ENCODE measurements at places on chromosomes 5 and 9. TPM values are rescaled to one million over a fixed set of nuclear protein-coding genes. Genes with fewer than 3 reads are reported as not detected.

COL23A1 gene
- 2.9 TPM for total RNA-seq

DNAJC21 gene
- 28.6 TPM for total RNA-seq

GRCh38 chr9:22240619-22241018 is 206.0 kb upstream of the DMRTA1 start:
- no peaks in the 10 kb centered on the region for H3K27me3 ChIP-seq
- H3K27ac ChIP-seq: no peak overlapping the region
- DNase-seq: no peak

DNA sequence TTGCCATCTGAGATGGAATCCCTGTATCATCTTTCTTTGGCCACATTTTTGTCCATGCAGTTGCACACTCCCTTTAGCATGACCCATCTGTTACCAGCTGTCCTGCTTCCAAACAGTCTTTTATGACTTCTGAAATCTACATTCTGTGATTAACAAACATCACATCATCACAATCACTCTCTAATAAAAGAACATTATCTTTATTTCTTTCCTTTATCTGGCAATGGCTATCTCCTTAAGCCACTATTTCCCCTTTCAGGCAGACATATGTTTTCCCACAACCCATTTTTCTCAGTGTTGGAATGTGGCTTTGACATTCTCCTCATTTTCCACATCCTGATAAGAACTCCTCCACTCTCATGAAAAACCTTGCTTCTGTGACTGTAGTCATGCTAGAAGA is 141.0 kb downstream of the ST8SIA4 start:
- H3K36me3 ChIP-seq: no peaks in the 10 kb centered on the region
- no peak for DNase-seq
- H3K4me3 ChIP-seq: no peak overlapping the region

DNA sequence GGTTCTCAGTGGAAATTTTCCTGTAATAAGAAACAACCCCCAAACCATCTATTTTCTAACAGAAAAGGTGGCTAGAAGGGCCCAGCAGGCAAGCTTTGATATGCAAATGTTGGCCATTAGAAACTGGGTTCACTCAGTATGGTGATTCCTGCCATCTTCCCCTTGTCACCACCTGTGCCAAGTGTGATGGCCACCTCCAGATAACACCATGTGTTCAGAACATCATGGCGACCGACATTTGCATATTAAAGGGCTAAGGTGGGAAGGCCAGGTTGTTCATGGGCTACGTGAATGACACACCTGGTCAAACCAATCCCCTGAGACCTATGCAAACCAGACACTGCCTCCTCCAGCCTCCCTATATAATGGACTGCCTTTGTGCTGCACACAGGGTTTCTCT is 20.4 kb downstream of the FOXE1 start:
- H3K4me3 ChIP-seq: no peak overlapping the region
- no peaks in the 10 kb centered on the region for H3K36me3 ChIP-seq
- H3K4me1 ChIP-seq: no peaks in the 10 kb centered on the region
- no peak for DNase-seq
- H3K27me3 ChIP-seq: peaks cover 2% of the 10 kb centered on the region

DNA sequence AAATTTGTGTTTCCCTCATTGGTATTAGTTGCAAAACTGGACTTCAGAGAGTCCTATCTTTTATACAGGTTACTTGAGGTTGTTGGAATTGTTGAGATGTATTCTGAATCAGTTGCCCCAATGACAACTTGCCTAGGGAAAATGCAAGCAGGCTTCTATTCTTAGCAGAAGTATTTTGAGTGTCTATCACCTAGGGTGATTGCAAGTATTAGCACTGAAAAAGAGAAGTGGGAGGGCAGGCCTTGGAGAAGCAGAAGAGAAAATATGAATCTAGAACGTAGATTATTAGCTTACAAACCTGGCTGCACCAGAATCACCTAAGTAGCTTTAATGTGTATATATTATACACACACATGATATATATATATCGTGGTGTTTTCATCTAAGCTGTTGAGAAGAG is 43.2 kb downstream of the ADAMTS12 start:
- no peak overlapping the region for H3K4me3 ChIP-seq
- H3K36me3 ChIP-seq: no peaks in the 10 kb centered on the region
- H3K4me1 ChIP-seq: peaks cover 3% of the 10 kb centered on the region
- no peak overlapping the region for H3K27ac ChIP-seq

DNA sequence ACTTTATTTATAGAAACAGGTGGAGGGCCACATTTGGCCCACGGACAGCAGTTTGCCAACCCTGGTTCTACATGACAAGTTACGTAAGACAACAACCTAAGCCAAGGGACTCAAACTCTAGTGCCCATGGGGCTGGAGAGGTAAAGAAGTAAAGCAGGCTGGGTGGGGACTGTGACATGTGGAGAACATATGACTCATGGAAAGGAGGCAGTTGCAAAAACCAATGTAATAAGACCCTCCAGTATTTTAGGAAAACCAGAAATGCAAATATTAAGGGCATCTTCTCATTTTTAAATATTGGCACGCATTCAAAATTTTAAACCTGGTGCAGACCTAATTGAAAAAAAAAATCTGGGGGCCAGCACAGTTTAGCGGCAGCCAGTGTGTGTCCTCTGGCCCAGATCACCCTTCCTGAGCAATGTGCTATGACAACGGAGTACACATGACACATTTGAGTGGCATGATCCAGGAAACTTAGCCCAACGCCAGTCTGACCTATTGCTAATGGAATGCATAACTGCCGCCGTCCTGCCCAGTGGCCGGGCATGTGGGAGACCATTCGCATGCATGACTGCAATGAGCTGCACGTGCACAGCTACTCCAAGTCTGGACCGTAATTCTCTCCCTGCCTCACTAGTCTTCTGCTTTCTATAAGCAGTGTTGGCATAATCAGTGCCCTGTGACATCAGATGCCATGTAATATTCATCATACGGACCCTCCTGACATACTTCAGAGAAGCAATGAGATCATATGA is 97.2 kb downstream of the SH3TC2 start:
- no peaks in the 10 kb centered on the region for H3K27me3 ChIP-seq
- H3K4me1 ChIP-seq: peaks cover 4% of the 10 kb centered on the region
- no peaks in the 10 kb centered on the region for H3K36me3 ChIP-seq
- no peak overlapping the region for H3K4me3 ChIP-seq
- no peak overlapping the region for H3K27ac ChIP-seq

Measured in glutamatergic neuron (in vitro differentiated cells).